ENCODE measurements at places on chromosomes 11 and 22.

GRCh38 chr11:123585206-123585605, 69.2 kb downstream of the SCN3B start:
- no peak for DNase-seq

DNA sequence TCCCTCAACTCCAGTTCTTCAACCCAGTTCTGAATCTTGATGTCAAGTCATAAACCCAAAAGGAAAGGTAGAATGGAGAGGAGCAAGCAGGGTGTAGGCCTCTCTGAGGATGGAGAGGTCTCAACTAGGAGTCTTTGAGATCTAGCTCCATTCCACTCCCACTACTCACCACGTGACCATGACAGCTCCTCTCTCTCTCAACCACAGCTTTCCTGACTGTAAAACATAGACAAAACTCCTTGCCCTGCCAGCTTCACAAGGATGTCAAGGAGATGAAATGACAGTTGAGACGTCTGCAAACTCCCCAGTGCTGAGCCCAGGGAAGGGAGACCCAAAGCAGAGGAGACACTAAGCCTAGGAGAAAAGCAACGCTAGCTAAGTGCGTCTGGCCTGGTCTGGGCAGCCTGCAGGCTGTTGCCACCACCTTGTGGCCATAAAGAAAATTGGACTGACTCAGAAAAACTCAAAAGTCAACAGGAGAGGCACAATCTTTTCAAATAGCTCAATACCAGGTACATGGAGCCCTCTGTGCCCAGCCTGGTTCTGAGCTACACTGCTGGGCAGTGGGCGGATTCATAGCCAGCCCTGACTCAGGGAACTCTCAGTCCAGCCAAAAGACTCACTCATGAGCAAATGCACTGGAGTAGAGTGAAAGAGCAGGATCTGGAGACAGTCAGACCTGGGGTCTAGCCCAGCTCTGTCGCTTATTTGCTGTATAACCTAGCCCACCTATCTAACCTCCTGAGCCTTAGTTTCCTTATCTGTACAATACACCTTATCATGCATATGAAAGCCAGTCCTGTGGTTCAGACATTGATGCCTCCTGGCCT, 3.4 kb downstream of the CLPB start:
- DNase-seq: no peak

- no peak for DNase-seq
These were observed 277.7 kb downstream of the CADM1 start for GRCh38 chr11:115226556-115226955.

DNA sequence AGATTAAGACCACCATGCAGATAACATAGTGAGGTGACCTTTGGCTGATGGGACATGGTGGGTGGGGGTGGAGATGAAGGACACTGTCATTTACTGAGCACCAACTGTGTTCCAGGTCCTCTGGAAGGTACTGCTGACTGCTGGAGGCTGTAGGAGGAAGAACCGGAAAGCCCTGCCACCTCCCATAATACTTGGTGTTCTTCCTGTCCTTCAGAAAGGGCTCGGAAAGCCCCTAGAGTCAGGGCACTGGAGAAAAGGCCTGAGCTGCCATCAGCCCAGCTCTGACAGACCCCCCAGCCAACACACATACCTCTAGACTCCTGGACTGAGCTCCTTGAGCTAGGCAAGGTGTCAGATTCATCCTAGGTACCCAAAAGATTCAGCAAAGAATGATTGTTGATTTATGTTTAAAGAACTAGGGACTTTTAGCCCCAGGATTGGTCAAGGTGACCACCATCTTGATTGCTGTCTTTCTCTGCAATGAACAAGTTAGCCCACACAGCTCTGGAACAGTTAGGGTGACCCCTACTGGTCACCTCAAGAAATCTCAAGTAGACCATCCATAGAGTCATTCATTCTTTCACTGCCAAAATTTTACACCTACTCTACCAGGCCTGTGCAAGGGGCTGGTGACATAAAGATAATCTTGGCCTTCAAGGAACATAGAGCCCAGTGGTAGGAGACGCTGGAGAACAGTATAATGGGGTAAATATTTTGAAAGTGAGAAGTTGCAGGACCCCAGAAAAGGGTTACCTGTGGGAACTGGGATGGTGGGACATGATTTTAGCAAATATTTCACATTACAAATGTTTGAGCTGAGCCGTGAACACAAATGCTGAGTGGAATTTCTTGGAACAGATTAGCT, 39.4 kb downstream of the IRAG1 start:
- no peak for DNase-seq

- DNase-seq: no peak
These were observed 36.9 kb downstream of the IGLL5 start for GRCh38 chr22:22924369-22925145.

DNA sequence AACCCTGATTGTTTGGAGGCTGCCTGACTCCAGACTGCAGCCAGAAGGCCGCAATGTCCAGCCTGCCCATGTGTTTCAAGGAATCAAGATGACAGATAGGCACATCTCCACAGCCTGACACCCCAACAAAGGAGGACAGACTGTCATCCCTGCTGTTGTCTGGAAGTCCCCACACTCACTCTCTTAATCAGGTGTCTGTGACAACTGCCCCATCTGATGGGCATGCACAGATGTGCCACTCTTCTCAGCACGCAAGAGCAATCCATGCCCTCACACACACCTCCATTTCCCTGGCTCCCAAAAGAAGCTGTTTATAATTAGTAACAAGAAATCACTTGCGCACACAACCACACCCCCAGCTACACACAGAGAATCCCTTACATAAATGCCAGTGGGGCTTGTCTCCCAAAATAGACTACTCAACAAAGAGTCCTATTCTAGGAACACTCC, 117.6 kb downstream of the C11orf58 start:
- no peak for DNase-seq
